ENCODE measurements at places on chromosomes 2 and 18.

GRCh38 chr2:134272806-134273205 lies 18.9 kb downstream of the MGAT5 start:
- no peak for DNase-seq

- no peak for DNase-seq
Measured at GRCh38 chr2:218383892-218384519, 1.9 kb downstream of the SLC11A1 start.

DNA sequence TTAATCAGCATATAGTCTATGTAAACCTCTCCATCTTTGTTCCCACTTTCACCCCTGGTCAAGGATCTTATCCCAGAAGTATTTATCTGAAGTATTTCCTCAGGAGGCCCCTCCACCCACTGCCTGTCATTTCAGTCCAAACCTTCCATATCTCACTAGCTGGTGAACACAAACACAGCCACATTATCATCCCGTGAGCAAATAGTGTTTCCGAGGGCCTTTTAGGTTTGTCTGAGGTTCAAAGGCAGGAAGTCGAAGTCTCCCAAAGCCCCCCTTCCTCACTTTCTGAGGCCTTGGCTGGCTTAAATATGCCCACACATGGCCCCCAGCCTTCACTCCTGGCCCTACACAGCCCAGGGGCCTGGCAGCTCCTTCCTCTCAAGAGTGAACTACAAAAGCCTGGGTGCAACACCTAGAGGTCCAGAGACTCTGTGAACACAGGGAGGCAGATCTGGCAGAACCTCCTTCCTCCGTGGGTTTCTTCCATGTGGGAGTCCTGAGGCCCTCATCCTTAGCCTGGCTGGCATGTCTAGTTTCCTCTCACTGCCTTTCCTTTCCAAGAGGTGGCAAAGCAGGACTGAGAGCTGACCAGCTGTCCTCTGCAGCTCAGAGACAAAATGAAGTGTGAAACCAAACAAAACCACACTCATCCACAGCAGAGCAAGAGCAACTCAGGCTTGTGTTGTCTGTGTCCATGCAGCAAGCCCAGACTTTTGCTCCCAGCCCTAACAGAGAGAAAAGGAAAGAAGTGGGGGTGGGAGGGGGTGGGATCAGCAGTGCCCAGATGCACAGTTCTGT lies 264.2 kb downstream of the SS18 start:
- DNase-seq, result no peak

DNA sequence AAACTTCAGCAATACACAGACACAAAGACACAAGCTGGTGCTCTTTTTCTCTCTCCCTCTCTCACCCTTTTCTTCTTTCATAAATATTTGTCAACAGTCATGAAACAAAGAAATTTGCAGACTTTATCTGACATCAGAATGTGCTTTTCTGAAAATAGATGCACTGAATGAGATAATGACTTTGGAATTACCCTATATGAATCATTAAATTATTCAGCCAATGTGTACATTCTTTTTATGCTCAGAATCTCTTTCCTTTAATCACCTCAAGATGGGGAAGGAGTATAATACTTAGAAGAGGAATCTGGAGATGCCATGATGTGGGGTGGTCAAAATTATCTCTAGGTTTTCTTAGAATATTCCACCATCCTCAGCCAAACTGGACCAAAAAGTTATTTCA lies 289.9 kb downstream of the LRRTM1 start:
- no peak for DNase-seq

DNA sequence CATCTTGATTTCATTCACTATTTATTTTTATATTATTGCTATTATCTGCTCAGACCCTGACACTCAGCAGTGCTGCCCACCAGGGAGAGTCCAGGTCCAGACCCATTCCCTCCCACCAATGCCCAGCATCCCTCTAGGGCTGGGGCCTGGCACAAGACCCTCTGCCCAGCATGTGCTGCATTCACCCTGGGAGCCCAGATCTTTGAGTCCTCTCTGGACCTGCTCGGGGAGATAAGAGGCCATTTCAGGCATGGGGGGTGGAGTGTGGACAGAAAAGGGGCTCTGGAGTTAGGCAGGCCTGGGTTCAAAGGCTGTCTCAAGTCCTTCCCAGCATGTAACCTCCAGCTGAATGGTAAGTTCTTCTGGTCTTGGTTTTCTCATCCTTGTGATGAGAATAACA lies 209.6 kb downstream of the CYP26B1 start:
- DNase-seq, result peak; percentile 43
